Activated gamma-delta T cell (primary cell): ENCODE measurements at places on chromosomes 1 and 21.

- no peak for DNase-seq
These were observed 427.7 kb upstream of the RUNX1 start for GRCh38 chr21:35476621-35477395.

DNA sequence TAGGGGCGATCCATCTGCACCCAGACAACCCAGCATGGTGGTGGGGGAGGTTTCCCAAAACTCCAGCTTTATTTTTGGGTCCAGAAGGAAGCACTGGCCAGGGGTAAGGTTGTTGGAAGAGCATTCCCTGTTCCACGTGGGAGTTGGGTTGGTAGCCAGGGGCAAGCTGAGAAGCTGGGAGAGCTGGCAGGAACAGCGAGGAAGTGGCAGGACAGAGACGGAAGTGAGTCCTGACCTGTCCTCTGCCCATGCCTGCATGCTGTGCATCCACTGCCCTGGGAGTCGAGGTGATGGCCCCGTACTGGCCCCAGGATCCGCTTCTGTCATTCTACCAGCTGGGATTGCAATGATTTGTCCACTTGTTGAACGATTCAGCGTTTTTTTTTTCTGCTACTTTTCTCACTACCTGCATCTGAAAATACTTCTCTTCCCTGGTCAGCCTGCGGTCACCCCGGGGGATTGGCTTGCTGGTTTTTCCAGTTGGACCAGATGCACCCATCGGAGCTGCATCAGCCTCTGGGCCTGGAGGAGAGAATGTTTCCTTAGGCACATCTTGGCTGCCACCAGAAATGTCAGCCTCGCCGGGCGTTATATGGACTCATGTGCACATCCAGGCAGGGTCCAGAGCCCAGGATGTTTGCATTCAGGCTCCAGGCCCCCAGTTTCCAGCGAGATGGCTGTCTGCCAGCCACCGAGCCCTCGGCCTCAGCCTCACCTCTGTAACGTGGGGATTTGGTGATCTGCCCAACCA lies 28.3 kb upstream of the TMPRSS2 start:
- DNase-seq, result no peak

DNA sequence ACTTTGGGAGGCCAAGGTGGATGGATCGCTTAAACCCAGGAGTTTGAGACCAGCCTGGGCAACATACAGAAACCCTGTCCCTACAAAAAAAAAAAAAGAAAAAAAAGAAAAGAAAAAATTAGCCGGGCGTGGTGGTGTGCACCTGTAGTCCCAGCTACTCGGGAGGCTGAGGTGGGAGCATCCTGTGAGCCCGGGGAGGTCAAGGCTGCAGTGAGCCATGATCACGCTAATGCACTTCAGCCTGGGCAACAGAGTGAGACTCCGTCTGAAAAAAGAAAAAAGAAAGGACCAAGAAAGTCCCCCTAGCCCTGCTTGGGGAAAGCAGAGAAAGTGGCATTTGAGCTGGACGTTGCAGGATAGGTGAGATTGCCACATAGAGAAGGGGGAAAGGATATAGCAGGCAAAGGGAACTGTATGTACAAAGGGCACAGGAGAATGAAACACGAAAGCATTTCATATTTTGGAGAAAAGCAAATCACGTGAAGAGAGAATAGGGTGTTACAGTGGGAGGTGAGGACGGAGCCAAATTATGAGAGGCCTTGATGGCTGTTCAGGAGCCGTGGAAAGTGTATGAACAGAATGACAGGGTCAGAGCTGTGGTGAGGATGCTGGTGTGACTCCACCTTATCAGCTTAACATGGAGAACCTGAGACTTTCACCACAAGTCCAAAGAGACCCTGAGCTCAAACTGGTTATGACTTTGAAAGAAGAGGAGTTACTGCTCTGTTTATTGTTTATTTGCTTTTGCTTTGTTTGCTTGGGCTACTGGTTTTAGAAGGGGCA lies 19.5 kb upstream of the LRIG2 start:
- no peak for DNase-seq

DNA sequence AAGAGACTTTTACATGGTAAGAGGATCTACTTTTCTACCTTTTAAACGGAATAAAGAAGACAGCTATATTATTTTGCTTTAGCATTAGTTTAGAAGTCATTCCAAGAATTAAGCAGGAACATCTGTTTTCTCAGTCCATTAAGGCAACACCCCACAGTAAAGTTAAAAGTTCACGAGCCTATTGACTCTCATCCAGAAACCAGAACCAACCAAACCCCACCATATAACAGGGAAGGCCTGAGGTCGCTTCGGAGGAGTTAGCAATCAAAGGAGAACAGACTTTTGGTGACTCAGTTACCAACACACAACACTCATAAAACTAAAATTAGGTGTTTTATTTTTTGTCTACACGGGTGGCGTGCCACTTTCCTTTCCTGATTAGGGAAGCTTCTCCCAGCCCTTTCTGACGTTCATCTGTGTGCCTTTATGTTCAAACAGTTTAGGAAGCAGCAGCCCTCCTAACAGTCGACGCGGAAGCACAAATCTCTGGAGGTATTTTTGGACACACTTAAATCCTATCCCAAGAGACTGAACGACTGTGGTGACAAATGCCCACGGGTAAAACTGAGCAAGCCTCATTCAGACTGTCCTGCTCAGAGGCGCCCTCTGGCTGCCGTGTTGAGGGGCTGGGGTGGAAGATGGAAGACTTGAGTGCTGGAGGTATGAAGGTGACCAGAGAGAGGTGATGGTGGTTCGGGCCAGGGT lies 8.6 kb upstream of the PLA2G2C start:
- peak; percentile 20 for DNase-seq

DNA sequence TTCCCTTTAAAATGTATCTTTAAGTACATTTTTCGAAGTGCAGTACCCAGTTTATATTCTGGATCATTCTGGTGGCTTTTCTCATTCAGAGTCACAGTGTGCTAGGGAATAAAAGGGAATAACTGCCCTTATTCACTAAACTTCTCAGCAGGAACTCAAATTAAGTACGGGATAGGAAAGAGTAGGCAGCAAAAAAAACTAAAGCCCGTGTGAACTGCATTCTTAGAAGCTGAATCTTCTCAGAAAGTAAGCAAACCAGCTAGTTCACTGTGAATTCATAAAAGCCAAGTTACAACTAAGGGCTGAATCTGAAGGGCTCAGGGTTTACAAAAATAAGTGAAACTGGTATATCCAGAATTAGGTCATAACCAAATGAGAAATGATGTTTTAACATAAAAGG lies 22.0 kb downstream of the PRPF38A start:
- no peak for DNase-seq

DNA sequence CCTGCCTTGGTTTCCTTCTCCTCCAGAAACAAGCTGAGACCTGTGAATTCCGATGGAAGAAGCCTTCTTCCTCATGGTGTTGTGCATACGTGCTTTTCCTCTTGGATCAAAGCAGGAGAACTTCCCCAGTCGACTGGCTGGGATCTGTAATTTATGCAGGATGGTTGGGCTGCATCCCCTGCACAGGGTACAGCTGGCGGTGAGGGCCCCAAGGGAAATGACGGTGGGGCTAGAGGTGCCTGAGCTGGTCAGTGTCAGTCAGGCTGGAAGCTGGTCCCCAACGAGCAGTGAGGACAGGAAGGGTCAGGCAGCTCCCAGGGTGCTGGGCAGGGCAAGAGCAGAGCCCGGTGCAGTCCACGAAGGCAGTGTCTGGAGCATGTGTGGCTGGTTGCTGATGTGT lies 106.7 kb downstream of the CNIH3 start:
- DNase-seq, result no peak

GRCh38 chr1:166270476-166271150 lies 103.8 kb upstream of the FAM78B start:
- DNase-seq, result no peak

GRCh38 chr1:220824031-220824989 lies 37.6 kb downstream of the MTARC1 start:
- no peak for DNase-seq

GRCh38 chr1:47676311-47677054 lies 238.6 kb downstream of the FOXD2 start:
- no peak for DNase-seq

- DNase-seq, result no peak
These were observed 15.6 kb downstream of the METTL18 start for GRCh38 chr1:169779150-169779549.

- DNase-seq, result no peak
These were observed 27.7 kb downstream of the INAVA start for GRCh38 chr1:200922406-200922805.

DNA sequence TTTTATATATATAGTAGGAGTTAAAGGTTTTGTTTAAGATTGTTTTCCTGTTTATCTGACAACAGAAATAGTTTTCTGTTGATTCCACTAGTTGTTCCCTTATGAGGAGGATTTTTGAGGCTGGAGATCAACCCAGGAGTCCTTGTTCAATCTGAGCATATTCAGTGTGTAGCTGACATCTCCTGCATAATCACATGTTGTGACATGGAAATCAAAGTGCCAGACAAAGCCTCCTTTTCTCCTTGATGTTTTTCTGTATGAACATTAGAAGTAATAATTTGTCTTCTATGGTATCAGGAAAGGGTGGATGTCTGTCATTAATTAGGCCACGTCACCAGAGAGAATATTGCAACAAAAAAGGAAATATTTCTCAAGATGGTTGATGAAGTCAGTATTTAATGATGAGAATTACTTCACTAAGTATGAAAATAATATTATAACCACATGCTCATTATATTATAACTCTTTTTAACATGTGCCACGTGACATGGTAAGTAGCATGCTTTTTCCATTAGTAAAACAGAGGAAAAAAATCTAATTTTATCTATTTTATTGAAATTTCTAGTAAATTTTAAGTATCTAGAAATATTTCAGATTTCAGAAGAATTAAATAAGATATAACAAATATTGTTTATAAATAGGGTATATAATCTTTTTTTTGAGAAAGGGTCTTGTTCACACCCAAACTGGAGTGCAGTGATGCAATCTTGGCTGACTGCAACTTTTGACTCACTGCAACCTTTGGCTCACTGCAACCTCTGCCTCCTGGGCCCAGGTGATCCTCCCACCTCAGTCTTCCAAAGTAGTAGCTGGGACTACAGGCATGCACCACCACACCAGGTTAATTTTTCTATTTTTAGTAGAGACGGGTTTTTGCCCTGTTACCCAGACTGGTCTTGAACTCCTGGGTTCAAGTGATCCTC lies 223.5 kb downstream of the HMCN1 start:
- no peak for DNase-seq

DNA sequence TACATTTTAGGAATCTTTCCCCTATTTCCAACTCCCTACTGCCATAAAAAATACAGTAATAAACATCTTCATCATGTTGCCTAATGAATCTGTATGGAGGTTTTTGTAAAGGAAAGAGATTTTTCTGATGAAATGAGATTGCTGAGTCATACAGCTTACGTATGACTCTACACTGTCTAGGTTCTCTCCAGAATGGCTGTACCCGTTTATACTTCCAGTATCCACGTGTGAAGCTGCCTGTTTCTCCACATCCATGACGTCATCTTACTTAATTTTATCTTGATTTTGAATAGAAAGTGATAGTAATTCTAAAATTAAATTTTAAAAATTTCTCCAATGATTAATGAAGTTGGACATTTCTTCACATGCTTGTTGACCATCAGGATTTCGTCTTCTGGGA lies 103.7 kb downstream of the COQ8A start:
- DNase-seq, result no peak

- DNase-seq, result no peak
These were observed 99.4 kb upstream of the JUN start for GRCh38 chr1:58883037-58883887.

DNA sequence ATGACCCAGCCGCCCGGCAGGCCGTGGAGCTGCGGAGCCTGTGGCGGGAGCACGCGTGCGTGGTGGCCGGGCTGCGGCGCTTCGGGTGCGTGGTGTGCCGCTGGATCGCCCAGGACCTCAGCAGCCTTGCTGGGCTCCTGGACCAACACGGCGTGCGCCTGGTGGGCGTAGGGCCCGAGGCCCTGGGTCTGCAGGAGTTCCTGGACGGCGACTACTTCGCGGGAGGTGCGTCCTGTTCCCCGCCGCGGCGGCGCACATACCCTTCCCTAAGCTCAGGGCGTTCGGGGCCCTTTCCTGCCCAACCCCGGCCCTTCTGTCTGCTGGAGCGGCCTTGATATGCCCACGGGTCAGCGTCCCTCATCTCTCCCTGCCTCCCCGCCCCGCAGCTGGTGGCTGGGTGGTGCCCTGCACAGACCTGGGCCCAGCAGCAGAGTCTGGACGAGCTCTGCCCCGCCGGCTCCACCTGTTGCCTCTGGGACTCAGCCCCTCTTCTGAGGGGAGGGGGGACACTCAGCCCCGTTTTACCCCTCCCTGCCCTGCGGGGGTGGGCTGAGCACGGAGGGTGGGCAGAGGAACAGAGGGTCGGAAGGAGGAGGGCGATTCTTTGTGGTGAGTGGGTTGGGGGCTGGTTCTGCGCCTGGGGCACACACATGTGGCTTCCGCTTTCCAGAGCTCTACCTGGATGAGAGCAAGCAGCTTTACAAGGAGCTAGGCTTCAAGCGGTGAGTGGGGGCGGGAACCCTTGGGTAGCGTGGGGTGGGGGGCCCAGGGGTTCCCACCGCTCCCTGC lies 688 bp downstream of the PRXL2B start:
- no peak for DNase-seq

DNA sequence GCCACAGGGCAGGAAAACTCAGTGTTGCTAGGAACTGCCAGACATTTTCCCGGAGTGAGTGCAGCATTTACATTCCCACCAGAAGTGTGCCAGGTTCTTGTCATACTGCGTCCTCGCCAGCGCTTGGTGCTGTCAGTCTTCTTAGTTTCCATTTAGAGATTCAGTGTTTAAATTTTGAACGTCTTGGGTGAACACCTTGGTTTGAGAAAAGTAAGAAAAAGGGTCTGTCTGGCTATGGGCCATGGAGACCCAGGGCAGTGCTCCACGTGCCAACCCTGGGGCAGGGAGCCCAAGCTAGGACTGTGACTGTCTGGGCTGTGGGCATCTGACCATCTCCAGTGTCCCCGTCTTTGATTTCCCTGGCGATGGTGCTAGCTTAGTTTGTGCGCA lies 16.0 kb downstream of the IBA57 start:
- DNase-seq, result no peak

- DNase-seq, result no peak
These were observed 83.4 kb downstream of the SLC16A1 start for GRCh38 chr1:112872551-112872962.

DNA sequence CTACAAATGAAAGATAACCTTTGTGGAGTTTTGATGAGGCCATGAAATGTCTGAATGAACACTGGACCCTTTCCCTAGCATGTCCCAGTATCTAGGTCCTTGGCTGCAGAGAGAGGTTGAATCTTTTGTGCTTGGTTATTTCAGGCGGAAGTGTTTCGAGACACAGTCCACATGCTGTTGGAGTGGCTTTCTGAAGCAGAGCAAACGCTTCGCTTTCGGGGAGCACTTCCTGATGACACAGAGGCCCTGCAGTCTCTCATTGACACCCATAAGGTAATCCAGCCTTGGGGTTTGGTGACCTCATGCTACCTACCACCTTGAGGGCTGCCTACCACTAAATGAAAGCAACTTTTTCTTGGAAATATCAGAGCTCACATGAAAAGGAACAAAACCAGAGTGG lies 38.9 kb upstream of the BMP8A start:
- no peak for DNase-seq

- DNase-seq, result no peak
These were observed 4.6 kb upstream of the FOXE3 start for GRCh38 chr1:47411436-47411835.
